Spinal cord (tissue), 10 donors: ENCODE measurements at places on chromosomes 2 and 18.

DNA sequence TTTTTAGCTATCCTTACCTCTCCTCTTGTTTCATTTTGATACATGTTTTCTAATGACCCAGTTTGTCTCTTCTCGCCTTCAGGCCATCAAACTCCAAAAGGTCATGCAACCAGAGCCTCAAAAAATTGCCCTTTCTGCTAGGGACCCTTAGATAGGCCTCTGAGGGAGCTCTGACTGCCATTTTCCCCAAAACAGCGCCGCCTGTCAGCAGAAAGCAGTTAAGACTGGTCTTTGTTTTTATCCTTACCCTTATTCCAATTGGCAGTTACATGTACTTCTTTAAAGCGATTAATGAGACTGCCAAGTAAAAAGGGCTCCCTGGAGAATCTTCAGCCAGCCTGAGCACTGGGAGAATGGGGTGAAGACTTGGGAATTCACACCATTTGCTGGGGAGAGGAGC, 55.1 kb upstream of the RIT2 start:
- H3K36me3 ChIP-seq, result no peaks in the 10 kb centered on the region
- H3K4me3 ChIP-seq, result no peak overlapping the region
- no peaks in the 10 kb centered on the region for H3K4me1 ChIP-seq
- H3K27ac ChIP-seq, result no peak overlapping the region
- H3K27me3 ChIP-seq, result no peaks in the 10 kb centered on the region

GRCh38 chr2:118830118-118830517, 17.3 kb downstream of the EN1 start:
- peaks cover 64% of the 10 kb centered on the region for H3K27me3 ChIP-seq
- H3K4me1 ChIP-seq, result peaks cover 20% of the 10 kb centered on the region
- no peaks in the 10 kb centered on the region for H3K36me3 ChIP-seq
- H3K4me3 ChIP-seq, result no peak overlapping the region

- no peak for DNase-seq
- H3K4me1 ChIP-seq, result peaks cover 5% of the 10 kb centered on the region
- no peaks in the 10 kb centered on the region for H3K36me3 ChIP-seq
- no peaks in the 10 kb centered on the region for H3K27me3 ChIP-seq
Measured at GRCh38 chr18:25176518-25177042, 175.4 kb downstream of the ZNF521 start.

GRCh38 chr2:157989227-157989626, 112.4 kb upstream of the UPP2 start:
- H3K4me3 ChIP-seq, result no peak overlapping the region
- no peaks in the 10 kb centered on the region for H3K4me1 ChIP-seq
- no peak overlapping the region for H3K27ac ChIP-seq
- no peaks in the 10 kb centered on the region for H3K36me3 ChIP-seq

DNA sequence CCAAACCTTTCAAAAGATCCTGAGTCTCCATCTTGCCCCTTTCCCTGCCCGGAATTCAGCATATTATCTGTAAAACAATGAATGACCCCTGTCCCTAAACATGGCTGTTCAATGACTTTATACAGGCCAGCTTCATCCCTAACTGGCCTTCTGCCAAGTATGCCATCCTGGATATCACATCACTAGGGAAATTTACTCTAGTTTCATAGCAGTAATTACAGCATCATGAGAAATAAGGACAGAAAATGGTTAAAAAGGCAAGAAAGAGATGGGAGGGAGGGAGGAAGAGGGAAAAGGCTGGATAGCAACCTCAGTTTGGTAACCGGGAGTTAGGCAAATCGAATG, 4.4 kb downstream of the MBOAT2 start:
- H3K36me3 ChIP-seq, result peaks cover 1% of the 10 kb centered on the region
- H3K27ac ChIP-seq, result no peak overlapping the region
- H3K27me3 ChIP-seq, result no peaks in the 10 kb centered on the region
- no peak for DNase-seq

- H3K27ac ChIP-seq, result no peak overlapping the region
- peaks cover 37% of the 10 kb centered on the region for H3K4me1 ChIP-seq
- no peak overlapping the region for H3K4me3 ChIP-seq
- no peaks in the 10 kb centered on the region for H3K27me3 ChIP-seq
- DNase-seq, result no peak
Measured at GRCh38 chr2:86227685-86228084, 28.4 kb downstream of the MRPL35 start.
